ENCODE measurements at places on chromosomes 5 and 9. TPM values are rescaled to one million over a fixed set of nuclear protein-coding genes. Genes with fewer than 3 reads are reported as not detected.
A peak's percentile ranks its signal among the peaks of the same experiment; 100 is the strongest.

GRCh38 chr5:169412831-169413230 lies 111.9 kb upstream of the SLIT3 start:
- no peak for DNase-seq

DNA sequence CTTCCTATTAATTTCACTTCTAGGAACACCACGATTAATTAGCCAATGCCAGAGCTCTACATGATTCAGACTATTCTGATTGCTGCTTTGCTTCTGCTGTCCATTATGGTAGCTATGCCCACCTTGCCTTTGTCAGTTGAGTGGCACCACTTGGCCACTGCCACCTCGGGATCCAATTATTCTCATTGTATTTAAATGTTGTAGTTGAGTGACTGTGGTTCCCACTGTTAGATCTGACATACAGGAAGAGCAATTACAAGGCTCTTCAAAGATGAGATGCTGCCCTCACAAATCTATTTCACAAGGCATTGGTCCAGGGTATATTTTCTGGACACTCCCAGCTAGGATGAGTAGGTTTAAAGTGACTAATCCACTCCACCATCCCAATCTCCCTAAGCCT lies 864.5 kb upstream of the EDIL3 start:
- DNase-seq, result no peak

DNA sequence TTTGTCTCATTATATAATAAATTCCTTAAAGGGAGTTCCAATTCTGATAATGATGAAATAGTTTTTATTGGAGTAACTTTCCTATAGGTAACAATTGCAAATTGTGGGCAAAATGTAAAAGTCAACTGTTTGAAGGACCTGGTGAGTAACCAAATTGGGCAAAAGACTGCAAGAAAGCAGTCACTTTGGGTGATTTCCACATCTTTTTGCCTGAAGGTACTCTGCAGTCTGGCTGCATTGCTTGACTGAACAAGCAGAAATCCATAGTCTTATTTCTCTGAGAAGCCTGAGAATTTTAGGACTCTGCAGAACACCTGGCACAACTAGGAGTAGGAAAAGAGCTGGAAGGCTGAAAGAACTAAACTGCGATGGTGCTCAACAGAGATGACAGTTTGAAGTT lies 114.9 kb downstream of the HOMER1 start:
- DNase-seq, result no peak

DNA sequence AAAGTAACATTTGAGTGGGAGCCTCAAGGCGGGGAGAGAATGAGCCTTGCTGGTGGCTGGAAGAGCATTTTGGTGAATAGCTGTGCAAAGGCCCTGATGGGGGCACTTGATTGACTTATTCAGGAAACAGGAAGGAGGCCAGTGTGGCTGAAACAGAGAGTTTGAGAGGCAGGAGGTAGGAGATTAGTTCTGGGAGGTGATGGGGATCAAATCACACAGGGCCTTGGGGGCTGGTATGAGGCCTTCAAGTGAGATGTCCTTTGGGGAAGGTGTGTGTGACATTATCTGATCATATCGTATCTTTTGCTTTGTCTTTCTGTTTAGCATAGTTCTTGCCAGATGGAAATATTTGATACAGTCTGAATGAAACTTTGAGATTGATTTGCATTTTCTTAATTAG lies 172.3 kb downstream of the TENT4A start:
- no peak for DNase-seq

DNA sequence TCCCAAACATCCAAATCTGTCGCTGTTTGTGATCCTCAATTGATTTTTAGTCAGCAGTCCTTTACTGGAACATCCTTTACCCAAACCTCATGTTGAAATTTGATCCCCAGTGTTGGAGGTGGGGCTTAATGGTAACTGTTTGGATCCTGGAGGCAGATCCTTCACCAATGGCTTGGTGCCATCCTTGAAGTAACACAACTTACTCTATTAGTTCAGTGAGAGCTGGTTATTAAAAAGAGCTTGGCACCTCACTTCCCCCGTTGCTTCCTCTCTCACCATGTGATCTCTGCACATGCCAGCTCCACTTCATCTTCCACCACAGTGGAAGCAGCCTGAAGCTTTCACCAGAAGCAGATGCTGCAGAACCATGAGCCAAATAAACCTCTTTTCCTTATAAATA lies 40.3 kb downstream of the DNAJB5 start:
- DNase-seq, result no peak

DNA sequence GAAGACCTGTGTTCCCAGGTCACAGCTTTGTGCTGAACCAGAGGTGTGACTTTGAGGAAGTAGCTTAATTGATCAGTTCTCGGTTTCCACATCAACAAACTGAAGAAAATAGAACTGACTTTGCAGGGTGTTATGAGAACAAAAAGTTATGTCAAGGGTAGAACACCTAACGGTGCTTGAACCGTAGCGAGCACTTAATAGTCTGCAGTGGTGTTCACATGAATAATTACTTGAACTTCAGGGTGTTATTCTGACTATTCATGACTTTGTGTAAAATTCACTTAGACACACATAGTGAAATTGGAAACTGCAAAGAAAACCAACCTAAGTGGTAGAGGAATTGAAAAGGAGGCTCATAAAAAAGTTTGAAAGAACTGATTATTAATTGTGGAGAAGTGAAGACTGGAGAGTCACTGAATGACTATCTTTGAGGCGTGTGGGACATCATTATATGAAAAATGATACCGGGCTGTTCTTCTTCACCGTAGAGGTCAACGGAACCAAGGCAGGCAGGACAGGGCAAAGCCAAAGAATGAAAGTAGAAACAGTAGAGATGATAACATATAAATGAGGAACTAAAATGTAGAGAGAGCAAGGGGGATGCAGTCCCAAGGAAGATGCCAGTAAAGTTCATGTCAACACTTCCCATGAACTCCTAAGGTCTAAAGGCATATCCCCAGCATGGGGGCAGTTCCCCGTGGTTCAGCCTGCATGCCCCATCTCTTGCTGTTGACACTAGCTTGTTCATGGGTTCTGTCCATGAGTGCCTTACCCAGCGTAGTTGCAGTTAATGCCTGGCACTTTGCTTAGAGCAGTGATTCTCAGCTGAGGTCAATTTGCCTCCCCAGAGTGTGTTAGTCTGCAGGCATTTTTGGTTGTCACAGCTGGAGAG lies 118.7 kb downstream of the ZNF462 start:
- no peak for DNase-seq

DNA sequence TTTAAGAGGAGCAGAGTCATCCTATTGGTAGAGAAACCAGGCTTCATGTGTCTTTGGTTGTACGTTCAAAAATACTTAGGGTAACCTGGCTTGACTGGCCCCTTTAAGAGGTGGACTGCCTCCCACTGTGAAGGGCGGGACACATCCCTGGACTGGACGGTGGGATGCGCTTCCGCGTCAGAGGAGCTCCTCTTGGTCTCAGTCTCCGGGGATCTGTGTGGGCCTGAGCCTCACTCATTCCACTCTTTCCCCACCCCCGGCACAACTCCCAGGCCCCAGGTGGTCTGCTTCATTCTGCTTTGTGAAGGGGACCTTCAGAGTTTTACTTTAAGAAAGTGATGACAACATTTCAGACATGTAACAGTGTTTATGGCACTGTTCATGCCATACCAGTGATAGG lies 601.1 kb downstream of the IRX1 start:
- peak; percentile 25 for DNase-seq

DNA sequence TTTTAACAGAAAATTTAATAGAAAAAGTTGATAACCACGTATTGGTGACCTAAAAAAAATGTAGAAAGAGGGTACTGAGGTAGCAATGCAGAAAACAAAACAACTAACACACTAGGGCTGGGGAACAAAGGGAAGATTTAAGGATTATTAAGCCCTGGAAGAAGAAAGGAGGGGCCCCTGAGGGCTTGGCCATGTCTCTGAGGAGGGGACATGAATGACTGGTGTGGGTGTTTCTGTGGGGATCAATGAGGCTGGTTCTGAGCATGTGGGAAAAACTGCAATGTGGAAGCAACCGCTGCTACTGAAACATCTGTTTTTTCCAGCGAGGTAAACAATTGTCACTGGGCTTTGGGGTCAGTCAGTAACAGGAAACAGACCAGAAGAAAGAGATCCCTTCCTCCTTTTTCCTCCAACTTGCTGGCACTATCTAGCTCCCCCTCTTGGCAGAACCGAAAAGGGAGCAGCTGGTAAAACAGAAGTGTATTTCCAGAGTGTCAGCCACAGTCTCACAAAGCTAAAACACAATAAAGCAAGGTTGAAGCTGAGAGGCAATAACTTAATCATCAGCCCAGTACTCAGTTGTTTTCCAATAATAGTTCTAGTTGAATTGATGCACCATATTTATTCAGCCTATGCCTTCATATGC lies 48.3 kb downstream of the ATPSCKMT start:
- DNase-seq, result no peak

- DNase-seq, result no peak
These were observed 207.6 kb upstream of the DMRTA1 start for GRCh38 chr9:22238809-22239684.

DNA sequence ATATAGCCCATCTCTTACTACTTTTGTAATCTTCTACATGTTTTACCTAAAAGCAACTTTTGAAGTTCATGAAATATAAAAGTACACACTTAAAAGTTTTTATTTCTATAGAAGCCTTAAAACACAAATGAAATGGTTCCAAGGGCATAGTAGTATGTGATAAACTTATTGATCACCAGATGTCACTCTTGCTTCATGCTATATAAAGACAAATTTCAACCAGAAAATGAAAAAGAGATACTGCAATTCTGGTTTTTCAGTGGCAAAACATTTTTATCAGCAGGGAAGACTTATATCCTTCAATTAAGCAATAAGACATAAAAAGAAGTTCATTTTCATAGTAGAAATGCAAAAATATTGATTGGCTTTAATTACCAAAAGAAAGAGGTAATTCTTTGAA lies 69.4 kb upstream of the FBXL17 start:
- DNase-seq, result no peak

- no peak for DNase-seq
These were observed 69.6 kb downstream of the CCDC171 start for GRCh38 chr9:15622318-15622971.

- DNase-seq, result peak; percentile 73
These were observed 92.1 kb upstream of the MAP1B start for GRCh38 chr5:72015103-72015548.

DNA sequence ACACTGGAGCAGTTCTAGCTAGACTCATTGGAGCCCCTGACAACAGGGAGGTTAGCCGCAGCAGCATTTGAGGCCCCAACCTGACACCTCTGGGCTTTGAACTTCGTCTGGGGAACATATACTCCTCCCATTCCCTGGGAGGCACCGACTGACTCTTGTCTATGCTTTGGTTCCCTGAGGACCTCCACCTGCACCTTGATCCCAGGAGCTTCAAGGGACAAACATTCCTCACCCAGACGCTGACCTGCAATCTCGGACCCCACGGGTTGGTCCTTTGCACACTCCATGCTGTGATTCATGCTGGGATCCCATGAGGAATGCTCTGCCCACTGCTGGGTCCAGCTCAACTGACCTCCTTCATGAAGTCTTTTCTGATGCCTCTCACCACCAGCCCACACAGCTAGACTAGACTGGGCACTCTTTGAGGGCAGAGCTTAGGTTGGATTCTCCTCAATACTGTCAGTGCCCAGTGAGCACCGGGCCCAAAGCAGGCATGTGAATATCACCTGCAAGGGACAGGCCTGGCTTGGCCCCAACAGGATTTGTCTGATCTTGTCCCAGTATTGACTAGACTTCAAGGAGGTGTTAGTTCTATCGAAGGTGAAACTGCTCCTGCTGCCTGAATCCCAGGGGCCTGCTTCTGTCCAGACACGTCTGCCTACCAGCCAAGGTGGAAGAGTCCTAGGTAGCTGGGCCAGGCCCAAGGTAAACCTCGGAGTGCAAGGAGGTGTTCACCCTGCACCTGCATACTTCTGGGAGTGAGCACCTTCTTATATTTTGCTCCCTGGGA lies 51.8 kb upstream of the ZBTB43 start:
- DNase-seq, result no peak

- no peak for DNase-seq
These were observed 437.9 kb downstream of the RAB3C start for GRCh38 chr5:59020611-59021285.

DNA sequence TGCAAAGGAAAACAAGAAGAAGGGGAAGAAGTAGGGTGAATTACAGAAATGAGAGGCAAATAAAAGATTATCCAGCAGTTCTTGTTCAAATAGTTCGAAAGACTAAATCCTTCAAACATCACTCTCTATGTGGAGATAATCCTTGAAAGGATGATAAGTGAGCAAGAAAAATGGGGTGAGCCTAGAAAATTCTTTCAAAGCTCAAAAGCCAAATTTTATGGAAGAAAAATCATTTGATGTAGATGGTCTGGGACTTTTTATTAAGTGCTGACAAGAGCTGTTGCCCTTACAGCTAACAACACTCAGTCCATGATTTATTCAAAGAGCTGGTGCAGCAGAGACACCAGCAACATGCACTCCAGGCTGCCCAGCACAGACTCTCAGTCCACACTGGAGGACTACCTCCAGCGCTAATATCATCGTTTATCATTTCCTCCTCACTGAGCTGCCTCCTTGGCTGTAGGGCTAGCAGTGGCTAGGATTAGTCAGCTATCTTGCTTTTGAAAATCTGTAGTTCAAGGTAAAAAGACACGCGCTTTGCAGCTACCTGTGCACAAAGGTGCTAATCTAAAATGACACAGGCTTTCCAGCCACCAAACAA lies 264.8 kb upstream of the KIF2A start:
- no peak for DNase-seq

CCL28 gene
- 0.58 TPM for total RNA-seq

DIRAS2 gene
- total RNA-seq, result not detected

PCDHGA5 gene
- total RNA-seq, result 4.2 TPM

TNFSF8 gene
- 1.0 TPM for total RNA-seq

SPATA31D4 gene
- not detected for total RNA-seq

HINT2 gene
- total RNA-seq, result 56.7 TPM

LCNL1 gene
- total RNA-seq, result 4.3 TPM

FCN2 gene
- total RNA-seq, result not detected

BRD9 gene
- 32.8 TPM for total RNA-seq

OR2V1 gene
- not detected for total RNA-seq

CD74 gene
- total RNA-seq, result 252 TPM

S1PR3 gene
- 37.2 TPM for total RNA-seq

PCDHA4 gene
- total RNA-seq, result 0.14 TPM

Measured in right cardiac atrium (tissue), 5 donors.